CD8-positive, alpha-beta memory T cell (primary cell): ENCODE measurements at places on chromosomes 1 and 21.

- DNase-seq = no peak
These were observed 9.8 kb downstream of the ITSN1 start for GRCh38 chr21:33651965-33652680.

GRCh38 chr1:184395937-184396480 is 9.2 kb downstream of the C1orf21 start:
- DNase-seq = no peak

DNA sequence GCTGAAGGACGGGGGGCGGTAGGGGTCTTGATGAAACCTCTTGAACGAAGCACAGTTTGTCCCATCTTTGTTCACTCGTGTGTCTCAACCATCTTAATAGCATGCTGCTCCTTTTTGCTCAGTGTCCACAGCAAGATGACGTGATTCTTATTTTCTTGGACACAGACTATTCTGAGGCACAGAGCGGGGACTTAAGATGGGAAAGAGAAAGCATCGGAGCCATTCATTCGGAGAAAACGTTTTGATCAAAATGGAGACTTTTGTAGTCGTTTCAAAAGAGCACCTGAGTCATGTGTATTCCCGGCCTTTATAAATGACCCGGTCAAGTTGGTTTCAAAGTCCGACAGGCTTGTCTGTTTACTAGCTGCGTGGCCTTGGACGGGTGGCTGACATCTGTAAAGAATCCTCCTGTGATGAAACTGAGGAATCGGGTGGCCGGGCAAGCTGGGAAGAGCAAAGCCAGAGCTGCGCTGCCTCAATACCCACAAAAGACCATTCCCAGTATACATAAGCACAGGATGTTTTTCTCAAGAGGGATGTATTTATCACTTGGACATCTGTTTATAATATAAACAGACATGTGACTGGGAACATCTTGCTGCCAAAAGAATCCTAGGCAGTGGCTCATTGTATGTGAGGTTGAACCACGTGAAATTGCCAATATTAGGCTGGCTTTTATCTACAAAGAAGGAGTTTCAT is 18.5 kb downstream of the ETS2 start:
- DNase-seq = no peak

- no peak for DNase-seq
These were observed 13.5 kb upstream of the ENO1 start for GRCh38 chr1:8892026-8892425.

DNA sequence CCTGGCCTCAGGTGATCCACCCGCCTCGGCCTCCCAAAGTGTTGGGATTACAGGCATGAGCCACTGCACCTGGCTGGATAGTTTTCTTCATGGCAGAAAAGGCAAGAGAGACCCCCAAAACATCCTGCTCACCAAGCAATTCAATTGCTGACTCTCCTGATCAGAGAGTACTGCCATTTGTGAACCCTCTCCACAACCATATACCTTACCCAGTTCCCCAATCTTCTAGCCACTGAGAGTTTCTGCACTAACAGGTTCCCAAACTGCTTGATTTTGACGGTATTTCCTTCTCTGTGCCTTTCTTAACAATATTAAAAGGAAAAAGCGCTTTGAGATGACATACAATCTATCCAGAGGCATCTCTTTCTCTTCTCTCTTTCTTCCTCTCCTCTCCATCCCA is 39.9 kb upstream of the MUTYH start:
- no peak for DNase-seq

- DNase-seq = no peak
These were observed 45.3 kb downstream of the PDE9A start for GRCh38 chr21:42698733-42699132.
